ENCODE measurements at places on chromosomes 1 and 21.

DNA sequence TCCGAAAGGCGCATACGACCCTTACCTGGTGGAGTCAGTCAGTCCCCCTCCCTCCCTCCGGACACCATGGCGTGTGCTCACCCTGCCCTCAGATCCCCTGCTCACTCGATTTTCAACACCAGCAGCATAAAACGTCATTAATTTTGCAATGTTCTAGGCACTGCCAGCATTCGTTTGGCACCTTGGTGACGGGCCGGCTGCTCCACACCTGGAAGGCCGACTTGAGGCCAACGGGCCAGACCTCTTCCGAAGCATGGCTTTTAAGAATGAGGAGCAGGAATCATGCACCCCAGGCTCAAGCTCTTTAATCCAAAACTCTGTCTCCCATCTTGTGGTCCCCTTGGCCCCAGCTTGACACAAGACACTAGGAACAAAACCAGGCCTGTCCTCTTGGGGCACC lies 33.1 kb downstream of the NPHP4 start:
- no peak for DNase-seq

- DNase-seq: peak; percentile 1
Measured at GRCh38 chr1:207579436-207579799, 65.5 kb upstream of the CR1L start.

DNA sequence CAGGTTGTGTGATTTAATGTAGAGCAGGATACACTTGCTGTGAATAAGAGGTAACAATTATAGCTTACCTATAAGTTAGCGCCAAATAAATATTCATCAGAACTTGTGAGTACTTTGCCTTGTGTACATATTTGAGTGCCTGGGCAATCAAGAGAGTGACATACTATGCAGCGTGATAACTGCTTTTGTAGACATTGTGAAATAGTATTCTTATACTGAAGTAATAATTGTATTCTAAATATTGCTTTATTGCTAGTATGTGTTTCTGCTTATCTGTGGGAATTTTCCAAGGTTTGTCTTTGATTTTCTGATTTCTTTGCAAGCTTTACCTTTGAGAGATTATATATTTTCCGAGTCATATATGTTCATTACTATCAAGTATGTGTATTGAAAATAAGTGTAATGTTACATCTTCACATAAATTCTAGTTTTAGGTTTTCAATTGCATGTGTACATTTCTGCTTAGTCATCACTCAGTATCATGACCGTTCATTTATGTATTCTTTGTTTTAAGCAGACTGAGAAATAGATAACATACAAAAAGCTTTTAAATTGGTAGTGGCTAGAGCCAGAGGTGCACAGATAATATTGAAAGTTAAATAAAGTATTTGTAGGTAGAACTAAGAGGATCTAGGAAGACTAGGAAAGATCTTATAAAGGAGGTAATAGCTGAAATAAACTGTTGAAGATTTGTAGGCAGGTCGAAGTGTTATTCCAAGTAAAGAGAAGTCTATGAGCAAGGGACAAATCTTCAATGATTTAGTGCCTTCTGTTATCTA lies 19.5 kb downstream of the USP25 start:
- DNase-seq: no peak

- DNase-seq: no peak
Measured at GRCh38 chr1:168469690-168470089, 74.1 kb downstream of the XCL2 start.

DNA sequence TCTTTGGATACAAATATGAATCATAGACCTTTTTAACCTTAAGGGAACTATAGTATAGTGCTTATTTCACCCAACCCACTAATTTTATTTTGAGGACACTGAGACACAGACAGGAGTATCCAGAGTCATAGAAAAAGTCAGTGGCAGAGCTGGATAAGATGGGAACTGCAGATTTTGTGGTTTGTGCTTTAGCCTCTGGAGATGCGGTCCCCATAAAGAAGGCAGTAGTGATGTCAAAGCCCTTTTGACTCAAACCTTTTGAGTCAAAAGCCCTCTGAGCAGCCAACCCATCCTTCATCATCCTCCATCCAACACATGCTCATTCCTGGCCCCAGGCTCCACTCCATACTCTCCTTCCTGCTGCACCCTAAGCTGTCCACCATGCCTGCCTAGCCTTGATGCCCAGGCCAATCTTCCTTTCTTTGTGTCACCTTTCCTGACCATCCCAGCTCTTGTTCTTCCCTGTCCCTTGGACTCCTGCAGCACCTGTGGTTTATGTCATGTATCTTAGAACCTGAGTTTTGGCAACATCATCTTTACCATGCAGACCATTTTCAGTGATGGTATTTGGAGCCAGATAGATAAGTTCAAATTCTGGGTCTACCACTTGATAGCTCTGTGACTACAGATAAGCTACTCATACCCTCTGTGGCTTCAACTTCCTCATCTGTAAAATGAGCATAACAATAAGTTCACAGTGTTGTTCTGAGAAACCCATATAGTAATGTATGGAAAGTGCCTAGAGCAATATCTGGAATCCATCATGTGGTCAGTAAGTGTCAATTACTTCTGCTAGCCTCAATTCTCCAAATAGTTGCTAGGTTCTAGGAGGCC lies 20.1 kb downstream of the SLAMF1 start:
- no peak for DNase-seq

DNA sequence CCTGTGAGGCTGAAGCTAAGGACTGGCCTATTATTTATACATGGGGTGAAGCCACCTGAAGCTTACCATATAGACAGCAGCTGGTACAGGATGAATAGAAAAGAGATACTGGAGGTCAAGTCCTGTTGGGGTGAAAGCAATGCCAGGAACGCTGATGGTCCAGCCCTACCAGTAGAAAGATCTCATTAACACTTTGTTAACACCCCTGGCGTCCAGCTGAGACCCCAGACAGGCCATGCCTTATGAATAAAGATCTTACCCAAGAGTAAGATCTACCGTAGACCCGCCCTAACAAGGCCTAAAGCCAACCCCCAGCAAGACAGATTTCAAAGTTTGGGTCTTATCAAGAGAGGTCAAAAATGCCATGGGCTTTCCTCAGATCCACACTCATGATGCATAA lies 34.7 kb downstream of the ST3GAL3 start:
- DNase-seq: no peak

- no peak for DNase-seq
Measured at GRCh38 chr1:89708751-89709375, 75.9 kb downstream of the LRRC8C start.

DNA sequence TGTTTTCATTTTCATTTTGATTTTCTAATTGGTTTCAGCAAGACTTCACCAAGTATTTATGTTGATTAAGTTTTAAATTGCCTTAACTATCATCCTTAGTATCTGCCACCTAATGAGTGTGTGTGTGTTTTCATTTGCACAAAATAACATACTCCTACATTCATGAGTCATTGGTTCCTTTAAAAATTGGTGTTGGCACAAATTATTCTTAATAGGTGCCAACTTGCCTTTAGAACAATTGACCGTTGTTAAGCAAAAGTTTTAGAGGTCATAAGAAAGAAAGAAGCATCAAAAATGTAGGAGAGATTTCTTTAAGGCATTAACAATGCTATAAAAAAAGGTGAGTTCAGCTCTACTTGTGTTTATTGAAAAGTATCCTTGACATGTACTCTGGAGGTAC lies 77.5 kb downstream of the FNBP1L start:
- DNase-seq: no peak

- no peak for DNase-seq
Measured at GRCh38 chr1:54080598-54081049, 27.2 kb downstream of the TCEANC2 start.

GRCh38 chr1:17281775-17282181 lies 26.2 kb upstream of the PADI4 start:
- DNase-seq: no peak

- DNase-seq: peak; percentile 4
Measured at GRCh38 chr1:109655615-109656519, at the start of gene GSTM4. Gene GSTM4 (plus strand): TSS chr1:109656099. CDS start chr1:109656390, 291 bp downstream.

GRCh38 chr1:29124366-29125236 lies 898 bp upstream of the TMEM200B start:
- DNase-seq: no peak

DNA sequence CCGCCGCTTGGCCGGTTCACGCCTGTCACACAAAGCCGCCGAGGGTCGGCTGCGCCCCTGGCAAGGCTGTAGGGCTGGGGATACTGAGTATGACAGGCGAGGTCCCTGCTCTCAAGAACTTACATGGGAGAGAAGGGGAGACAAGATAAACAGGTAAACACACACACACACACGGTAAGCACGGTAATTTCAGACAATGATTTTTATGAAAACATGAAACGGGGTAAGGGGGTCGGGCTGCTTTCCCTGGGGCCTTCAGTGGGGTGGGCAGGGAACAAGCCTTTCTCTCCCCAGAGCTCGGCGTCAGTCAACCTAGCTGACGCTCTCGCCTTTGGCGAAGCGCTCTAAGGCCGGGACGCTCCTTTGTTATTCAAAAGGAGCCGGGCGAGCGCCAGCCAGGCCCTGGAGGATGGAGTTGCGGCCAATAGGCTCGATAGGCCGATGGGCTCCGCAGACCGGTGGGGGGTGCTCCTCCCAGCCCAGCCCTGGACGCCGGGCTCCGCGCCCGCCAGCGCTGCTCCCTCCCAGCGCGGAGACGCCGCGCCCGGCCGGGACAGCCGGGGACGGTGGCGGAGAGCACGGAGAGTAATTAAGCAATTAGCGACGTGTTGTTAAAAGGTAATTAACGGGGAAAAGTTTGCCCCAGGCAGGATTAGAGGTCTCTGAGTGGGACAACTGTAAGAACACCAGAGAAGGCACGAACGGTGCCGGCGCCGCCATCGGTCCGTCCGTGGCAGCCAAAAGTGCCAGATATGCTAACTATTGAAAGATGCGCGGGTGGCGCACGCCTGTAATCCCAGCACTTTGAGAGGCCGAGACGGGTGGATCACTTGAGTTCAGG lies 950 bp upstream of the INKA2 start:
- no peak for DNase-seq

DNA sequence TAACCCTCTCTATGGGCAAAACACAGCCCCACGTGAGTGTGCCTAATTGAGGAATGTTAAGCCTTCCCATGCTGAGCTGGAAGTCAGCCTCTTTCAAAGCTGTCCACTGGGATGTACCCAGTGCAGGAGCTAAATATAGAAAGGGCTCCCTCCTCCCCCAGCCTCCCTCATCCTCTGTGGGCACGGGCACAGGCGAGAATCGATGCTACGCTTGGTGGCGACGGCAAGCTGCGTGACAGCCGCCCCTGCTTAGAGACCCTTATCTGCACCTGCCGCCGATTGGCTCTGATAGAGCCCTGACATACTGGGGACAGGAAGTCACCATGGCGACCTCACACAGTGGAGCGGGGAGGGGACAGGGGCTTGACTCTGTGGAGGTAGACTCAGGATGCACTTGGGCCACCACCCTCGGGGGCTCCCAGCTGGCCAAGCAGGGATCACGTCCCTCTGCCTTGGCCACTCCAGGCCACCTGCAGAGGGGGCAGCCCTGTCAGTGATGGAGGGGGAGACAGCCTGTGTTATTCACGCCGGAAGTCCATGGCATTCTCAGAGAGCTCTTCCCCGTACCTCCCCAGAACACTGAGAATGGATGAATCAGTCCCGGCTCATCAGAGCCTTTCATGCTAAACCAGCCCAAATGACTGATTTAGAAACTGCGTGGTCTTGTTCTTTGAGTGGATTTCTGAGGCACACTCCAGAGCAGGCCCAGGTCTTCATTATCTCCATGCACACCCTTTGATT lies 84.8 kb downstream of the KCND3 start:
- DNase-seq: no peak

DNA sequence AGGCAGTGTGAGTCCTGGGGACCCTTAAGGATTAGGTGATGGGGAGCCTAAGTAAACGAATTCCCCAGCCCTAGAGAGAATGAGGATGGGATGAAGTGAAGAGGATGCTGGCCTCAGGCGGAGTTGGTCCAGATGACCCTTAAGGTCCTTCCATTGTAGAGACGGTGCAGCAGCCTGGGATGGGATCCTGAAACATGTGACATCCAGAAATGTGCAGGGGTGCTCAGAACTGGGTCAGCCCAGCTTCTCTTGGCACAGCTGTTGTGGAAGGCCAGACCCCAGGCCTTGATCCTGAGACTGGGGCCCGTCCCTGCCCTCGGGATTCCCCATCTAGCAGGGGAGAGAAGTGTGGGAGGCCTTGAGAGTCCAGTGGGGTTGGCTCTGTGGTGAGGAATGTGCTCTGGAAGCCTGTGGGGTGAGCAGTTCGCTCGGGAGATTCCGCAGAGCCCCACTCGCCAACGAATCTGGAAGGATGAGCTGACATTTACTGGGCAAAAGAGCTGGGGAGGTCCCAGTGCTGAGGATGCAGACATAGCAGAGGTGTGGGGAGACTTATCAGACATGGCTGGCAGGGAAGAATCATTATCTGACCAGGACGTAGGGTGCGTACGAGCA lies 28.1 kb downstream of the A3GALT2 start:
- no peak for DNase-seq

- no peak for DNase-seq
Measured at GRCh38 chr21:31220575-31220974, 123.5 kb downstream of the TIAM1 start.

DNA sequence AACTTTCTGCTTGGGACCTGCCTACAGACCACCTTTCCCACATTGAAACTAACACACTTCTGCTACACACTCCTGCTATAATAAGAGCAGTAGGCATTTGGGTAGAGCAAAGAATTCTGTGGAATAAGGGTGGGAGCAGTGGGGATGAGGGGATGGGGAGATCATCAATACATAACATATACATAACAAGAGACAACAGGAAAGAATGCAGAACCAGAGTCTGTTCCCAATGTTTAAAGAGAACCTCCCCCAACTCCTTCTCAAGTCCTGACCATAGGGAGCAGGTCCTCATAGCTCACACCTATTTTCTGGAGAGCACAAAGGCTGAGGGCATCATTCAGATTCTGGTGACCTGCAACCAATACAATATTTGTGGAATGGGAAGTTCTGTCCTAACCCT lies 121.6 kb upstream of the BARHL2 start:
- DNase-seq: no peak

DNA sequence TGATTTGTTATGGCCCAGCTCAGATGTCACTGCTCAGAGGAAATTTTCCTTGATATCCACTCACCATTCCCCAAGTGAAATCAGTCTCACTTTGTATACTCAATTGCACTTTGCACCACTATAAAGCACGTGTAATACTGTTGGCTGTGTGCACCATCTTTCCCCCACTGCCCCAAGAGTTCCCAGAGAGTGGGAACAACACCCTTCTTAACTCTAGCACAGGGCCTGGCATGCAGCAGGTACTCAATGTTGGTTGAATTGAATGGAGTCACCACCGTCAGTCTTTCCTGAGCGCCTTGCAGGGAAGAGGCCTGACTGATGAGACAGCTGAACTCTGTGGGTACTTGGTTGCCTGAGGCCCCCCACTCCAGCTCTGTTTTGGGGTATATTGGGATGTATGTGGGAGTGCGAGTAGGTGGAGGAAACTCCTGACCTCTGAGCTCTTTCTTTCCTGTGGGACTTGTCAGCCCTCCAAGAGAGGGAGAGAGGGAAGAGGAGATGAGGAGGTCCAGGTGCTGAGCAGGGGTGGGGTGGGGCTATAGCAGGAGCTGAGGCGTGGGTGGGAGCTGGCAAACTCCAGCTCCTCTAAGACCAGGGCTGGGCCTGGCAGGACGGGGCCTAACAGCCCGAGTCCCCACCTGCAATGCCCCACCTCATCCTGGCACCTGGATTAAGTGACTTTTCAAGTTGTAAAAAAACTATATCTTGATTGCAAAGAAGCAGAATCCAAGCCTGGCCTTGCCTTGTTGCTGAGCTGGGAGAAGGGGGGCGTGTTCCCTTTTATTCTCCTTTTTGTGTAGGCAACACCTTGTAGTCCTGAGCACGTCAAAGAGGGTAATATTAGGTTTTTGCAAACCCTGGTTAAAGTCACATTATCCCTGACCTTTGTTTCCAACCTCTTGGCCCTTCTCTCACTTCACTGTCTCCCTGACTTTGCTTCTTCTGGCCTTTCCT lies 19.4 kb upstream of the WASF2 start:
- no peak for DNase-seq

GRCh38 chr1:12271033-12271432 lies 41.2 kb downstream of the VPS13D start:
- DNase-seq: no peak

All from NCI-H2029 treated with DMSO at 0.1 percent for 48 hours (cell line).